Cortex of kidney (tissue), 1 donor: ENCODE measurements at places on chromosomes 6 and 20.

- DNase-seq: no peak
Observed at GRCh38 chr20:57653910-57654309, 33.7 kb upstream of the ZBP1 start.

- no peak for DNase-seq
Observed at GRCh38 chr6:39214120-39214813, 15.0 kb downstream of the KCNK5 start.

GRCh38 chr6:52598123-52598823 is 21.4 kb upstream of the TRAM2 start:
- no peak for DNase-seq

DNA sequence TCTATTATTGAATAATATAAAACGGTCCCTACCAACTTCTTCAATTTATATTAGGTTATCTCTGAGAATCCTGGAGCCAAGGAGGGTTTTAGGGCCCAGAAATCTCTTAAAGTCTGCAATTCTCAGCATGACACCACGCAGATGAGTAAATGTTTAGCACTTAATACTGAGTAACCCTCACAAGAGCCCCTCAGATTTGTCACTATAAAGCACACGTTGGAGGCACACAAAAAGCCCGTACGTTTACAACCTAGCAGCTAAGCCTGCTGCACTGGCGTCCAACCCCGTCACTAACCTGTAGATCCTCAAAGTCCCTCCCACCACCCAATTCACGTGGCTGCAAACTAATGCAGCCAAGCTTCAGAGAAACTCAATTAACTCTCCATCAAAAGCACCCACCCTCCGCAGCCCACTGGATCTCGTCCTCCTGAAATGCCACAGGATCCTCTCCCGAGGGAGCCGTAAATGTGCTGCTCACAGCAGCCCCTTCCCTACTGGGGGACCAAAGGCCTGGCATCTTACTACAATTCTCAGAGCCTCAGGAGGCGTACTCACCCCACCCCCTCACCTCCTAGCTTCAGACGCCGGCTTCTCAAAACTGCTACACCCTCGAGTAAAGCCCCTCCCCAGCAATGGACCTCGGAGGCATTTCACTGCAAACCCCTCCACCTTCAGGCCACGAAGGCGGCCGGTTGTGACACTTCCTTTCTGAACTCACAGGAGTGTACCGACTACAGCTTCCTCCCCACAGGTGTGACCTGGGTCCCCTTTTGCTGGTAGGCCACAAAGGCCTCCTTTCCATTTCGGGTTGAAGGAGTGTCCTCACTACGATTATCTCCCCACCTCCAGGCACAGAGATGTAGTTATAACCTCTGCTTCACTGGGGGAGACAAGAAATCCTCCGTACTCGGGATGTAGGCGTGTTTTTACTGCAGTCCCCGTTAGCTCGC is 909 bp downstream of the CPNE1 start:
- no peak for DNase-seq

DNA sequence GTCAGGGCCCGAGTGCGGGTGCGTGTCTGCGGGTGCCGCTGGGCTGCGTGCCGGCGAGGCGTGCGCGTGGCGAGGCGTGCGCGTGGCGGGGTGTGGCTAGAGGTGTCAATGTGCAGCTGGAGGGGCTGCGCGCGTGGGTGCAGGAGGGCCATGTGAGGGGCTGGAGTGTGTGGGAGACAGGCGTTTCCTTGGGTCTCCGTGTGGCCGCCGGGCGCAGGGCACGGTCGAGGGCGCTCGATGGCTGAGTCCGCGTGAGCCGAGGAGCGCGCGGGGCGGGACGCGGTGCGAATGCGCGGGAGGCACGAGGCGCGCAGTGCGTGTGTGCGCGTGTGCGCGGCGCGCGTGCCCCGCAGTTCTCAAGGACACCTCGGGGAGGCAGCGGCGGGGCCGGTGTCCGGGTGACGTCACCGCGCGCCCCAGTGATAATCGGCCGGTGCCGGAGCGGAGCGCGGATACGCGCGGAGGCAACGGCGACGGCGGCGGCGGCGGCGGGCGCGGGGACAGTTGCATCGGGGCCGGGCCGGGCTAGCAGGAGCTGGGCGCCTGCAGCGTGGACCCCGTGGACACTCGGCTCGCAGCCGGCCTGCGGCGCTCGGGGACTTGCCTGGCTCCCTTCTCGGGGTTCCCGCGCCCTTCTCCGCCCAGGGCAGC is 38.7 kb downstream of the YTHDF1 start:
- DNase-seq: no peak

GRCh38 chr20:63697868-63698545 is 1.6 kb downstream of the TNFRSF6B start:
- DNase-seq: no peak

DNA sequence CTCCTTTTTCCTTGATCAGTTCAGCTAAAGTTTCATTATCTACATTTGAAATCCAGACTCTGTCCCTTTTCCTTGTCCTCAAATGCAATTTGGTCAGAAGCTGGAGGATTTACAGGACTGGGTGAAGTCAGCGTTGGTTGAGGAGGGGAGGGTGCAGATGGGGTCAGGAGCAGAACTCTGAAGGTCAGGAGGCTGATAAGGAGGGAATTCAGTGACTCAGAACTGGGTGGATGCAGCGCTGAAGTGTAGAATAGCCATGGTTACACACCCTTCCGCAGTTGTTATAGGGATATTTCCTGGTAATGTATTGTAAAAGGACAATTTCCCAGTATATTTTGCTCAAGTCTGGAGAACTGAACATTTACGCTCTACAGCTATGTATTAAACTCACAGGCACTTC is 133.1 kb upstream of the FOXA2 start:
- no peak for DNase-seq

- DNase-seq: no peak
Observed at GRCh38 chr6:13089296-13089994, 238.9 kb downstream of the TBC1D7 start.
